ENCODE measurements at places on chromosomes 12 and 14.

- DNase-seq: peak; percentile 31
Measured at GRCh38 chr14:92040431-92041051, 682 bp upstream of the TRIP11 start.

GRCh38 chr12:67426067-67426466 is 156.9 kb downstream of the CAND1 start:
- DNase-seq: no peak

DNA sequence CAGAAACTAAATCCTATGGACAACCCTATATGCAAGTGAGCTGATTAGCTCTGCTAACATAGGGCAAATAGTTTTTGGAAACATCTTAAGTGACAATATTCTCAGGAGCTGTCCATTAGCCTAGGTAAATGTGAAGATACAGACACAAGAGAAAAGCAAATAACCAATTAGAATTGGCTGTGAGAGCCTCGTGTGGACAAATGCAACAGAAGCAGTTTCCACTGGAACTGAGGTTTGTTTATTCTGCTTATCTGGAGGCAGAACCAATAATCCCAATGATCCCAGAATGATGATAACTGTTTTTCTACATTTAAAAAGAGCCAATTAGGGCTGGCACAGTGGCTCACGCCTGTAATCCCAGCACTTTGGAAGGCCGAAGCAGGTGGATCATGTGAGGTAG is 43.2 kb upstream of the YAF2 start:
- no peak for DNase-seq

- DNase-seq: no peak
Measured at GRCh38 chr14:52862632-52863333, 71.4 kb upstream of the GNPNAT1 start.

DNA sequence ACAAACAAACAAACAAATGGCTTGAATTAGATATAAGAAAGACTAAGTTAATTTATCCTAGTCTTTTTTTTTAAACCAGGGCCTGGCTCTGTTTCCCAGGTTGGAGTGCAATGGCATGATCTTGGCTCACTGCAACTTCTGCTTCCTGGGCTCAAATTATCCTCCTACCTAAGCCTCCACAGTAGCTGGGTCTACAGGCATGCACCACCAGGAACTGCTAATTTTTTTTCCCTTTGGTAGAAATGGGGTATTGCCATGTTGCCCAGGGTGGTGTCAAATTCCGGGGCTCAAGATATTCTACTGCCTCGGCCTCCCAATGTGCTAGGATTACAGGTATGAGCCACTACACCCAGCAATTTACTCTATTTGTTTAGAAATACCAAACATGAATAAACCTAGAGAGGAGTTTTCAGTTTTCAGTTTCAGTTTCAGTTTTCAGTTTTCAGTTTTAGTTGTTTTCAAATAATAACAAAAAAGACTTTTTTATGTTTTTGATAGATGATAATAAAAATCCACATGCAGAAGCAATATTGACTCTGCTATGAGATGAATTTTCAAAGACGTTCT is 817.0 kb downstream of the FLRT2 start:
- DNase-seq: no peak

DNA sequence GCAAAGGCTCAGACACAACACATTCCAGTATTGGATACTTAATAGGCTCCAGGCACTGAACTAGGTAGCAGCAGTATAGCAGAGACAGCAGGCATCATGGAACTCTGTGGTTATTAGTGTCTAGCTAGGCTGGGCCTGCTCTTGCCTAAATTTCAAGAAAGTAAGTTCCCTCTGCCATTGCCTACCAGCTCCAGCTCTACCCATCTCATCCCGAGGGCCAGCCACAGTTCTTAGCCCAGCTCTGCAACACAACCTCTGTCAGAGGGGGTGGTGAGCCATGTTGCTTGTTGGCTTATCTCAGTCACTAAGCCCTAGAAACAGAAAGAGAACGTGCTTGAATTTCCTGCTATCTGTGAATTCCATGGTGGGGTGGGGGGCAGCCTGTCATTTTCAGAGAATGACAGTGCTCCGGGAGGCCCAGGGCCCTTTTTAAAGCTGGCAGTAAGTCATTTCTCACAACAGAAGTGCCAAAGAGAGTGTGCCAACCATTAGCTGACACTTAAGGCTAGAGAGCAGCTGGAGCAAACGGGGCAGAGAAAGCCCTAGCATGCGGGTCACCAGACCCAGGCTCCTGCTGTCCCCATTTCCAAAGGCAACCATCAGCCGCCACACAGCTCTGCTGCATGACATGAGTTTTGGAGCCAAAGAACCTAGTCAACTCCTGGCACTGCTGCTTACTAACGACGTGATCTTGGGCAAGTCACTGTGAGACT is 105.9 kb downstream of the PRMT8 start:
- DNase-seq: no peak

GRCh38 chr14:104545942-104546501 is 33.5 kb upstream of the C14orf180 start:
- no peak for DNase-seq

GRCh38 chr12:102406033-102406584 is 74.3 kb downstream of the IGF1 start:
- no peak for DNase-seq

DNA sequence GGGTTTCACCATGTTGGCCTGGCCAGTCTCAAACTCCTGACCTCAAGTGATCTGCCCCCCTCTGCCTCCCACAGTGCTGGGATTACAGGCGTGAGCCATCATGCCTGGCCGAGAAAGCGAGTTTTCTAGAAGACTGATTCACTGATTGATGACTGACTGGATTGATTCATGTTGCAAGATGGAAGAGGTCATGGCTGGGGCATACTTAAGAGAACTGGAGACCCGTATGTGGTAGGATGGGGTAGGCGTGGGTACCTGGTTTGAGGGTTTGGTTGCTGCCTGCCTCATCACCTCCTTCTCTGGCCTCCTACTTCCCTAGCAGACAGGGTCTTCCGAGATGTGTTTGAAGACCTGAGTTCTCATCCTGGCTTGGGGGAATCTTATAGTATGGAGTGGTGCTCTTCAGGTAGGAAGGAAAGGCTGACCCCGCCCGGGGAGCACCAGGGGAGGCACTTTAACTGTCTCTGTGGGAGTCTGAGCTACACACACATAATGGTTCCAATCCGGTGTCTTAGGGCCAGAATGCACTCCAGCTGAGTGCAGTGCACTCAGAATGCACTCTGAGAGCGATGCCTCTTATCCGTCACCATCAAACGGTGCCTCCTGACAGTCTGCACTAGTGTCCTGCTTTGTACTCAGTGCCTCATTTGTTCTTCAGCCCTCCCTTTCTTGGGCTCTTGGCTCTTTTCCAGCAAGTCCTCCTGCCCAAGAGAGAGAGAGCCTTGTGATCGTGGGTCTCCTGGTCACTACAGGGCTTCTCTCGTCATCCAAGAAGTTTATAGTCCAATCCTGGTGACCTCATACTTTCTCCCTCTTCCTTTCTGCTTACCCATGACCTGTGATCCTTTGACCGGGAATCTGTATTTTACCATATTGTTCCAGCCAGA is 19.7 kb downstream of the PLEKHG3 start:
- DNase-seq: peak; percentile 33

- no peak for DNase-seq
Measured at GRCh38 chr12:48810903-48811431, 7.3 kb upstream of the CACNB3 start.

DNA sequence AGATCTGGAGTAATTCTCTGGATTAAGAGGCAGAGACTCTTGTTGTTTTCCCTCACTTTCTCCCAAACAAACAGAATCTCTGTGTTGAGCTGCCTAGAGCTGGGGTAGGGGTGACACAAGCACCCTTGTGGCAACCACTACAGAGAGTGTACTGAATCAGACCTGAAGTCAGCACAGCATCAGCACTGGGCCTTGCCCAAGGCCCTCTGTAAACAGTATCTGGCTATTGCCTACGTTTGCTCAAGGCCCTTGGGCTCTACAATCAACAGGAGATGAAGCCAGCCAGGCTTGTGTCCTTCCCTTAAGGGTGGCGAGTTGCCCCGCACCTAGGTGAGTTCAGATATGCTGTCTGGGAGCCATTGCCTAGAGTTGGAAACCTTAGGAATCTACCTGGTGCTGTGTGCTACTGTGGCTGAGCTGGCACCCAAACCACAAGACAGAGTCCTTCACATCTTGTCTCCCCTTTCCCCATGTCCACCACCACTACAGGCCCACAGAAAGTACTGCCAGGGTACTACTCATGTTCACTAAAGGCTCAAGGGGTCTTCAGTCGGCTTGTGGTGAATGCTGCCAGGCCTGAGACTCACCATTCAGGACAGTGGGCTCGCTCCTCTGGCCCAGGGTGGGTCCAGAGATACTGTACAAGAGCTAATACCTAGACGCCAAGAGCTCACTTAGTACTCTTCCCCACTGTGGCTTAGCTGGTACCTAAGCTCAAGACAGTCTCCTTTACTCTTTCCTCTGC is 206.8 kb downstream of the SYNE2 start:
- DNase-seq: no peak

GRCh38 chr14:100693877-100694578 is 32.7 kb upstream of the DLK1 start:
- no peak for DNase-seq

DNA sequence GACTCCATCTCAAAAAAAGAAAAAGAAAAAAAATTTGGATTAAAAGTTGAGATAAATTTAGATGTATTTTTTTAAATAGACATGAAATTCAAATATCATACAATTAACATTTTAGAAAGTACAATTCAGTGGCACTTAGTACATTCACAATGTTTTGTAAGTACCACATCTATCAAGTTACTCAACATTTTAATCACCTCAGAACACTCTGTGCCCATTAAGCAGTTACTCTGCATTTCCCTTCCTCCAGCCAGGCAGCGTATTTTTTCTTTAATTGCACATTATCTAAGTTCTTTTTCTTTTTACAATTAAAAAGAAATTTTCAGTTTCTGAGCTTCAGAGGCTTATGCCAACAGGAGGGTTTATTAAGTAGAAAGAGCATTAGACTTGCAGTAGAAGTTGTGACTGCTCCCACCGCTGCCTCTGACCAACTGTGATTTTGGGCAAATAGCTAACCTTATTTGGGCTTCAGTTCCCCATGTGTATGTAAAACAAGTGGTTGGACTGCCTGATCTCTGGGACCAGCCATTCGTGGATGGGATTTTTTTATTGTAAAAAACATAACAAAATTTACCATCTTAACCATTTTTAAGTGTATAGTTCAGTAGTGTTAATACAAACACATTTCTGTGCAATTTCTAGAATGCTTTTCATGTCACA is 65.7 kb downstream of the WNK1 start:
- no peak for DNase-seq

Data from activated T-cell treated with anti-CD3 and anti-CD28 coated beads, Interleukin-2, amount 50 U/mL, for 48 hours (primary cell).